ENCODE measurements at places on chromosomes 12 and 14.

DNA sequence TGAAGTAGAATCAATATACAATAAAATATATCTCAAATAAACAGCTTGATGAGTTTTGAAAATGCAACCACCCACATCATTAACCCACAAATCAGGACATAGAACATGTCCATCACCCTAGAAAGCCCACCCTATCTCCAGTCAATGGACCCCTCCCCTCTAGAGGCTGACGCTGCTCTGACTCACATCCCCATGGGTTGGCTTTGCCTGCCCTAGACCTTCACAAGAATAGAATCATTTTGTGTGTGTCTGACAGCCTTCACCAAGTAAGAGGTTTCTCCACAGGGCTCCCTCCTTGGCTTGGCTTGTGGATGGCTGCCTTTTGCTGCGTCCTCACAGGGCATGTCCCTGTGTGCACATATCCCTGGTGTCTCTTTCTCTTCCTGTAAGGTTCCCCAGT, 250.2 kb upstream of the RTL1 start:
- no peak for DNase-seq

DNA sequence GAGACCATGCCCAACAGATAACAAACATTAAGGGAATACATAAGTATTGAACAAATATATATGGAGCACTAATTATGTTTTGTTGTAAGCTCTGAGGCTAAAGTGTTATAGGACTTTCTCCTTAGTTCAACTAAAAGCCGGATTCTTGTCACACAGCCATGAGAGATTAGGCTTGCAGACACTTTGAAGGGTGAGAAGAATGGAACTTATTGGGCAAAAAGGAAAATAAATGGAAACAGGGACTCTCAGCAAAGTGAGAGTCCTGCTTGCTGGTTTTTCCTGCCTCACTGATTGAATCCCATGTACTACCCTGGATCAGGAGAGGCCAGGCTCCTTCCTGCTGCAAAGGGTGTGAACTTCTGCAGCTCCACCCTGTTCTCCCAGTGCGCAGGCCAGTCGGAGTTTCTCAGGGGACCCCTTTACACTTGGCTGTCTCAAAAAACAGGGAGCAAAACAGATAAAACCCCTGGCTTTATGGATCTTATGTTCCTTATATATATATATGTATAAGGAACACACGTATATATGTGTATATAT, 77.1 kb upstream of the FUT8 start:
- no peak for DNase-seq

DNA sequence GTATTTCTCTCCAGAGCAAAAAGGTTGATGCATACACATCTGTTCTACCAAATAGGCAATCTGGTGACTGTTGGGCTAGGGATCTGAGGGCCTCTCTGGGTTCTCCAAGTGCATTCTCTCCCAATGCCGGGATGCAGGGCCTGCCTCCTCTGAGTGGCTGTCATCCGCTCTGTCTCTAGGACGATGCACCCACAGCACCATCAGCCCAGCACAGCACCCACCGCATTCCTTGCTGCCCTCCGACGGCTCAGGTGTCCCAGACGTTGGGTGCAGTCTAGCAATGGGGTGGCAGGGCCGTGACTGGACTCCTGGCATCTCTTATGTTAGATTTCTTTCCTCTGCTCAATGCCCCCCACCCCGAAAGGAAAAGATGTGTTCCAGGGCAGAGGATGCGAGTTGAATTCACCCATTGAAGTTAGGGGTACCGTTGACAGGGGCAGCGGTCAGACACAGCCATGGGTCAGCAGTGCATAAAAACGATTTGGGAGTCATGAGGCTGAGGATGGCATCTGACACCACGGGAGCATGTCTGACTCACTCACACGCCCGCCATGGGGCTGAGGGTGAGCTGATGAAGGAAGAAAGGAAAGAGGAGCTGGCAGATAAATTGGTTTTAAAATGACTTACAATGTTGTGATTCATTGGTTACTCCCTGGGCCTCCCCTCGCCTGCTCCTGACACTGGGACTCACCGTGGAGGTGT, 93.2 kb upstream of the C14orf180 start:
- DNase-seq = no peak

DNA sequence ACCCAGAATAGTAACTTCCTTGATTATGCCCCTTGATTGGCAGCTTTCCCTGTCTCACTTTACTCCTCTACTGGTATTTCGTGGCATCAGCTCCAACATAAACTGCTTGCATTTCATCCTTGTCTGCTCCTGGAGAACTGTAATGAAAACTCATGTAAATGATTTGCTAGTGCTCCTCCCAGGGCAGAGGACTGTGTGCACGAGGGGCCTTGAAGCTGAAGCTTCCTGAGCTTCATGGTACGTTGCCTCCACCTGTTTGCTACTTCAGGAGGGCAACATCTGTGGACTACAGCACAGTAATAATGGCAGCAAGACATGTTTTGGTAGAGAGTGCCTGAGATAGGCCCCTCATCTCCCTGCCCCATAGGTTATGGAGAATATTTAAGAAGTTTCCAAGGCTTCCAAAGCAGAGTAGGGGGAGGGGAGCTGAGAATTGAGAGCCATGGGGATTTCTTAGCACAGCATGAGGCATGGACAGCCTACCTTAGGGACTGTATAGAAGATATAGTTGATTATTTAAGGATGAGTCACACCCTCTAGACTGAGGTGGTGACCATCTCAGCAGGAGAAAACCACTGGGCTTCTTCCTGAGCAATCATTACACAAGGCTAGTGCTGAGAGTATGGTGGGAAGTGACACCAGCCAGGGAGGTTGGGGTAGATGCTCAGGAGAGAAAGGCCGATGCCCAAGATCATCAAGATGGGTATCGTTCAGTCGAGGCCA, 29.5 kb downstream of the CCDC198 start:
- DNase-seq = no peak

DNA sequence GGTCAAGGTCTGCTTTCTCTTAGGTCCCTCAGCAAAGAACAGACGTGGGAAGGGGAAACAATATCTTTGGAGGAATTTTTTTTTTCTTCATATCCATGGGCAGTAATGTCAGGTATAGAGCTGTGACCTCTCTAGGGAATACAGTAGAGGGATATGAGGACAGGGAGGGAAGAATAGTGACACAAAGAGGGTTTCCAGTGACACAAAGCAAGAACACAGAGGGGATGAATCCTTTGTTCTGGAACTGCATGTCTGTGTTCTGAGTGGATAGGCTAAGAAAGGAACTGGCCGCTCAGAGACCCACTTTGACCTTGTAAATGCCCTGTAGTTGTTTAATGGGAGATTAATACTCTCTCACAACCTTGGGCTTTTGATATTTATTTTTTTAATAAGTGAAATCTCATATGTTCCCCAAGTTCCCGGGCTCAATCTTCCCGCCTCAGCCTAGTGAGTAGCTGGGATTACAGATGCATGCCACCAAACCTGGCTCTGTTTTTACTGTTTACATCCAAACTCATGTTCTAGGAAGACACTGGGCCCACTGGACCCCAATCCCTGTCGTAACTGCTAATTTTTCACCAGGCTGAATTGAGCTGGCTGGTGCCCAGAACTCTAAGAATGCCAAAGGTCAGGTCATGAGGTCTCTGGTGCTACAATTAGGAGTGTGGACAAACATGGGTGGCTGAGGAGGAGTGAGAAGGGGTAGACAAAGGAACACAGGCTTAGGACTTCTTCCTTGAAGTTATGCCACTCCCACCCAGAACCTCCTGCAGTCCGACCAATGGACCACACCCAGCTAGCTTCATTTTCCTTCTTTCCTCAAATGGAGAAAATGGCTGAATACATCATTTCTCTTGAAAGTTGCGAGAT, 9.1 kb upstream of the PLEKHH1 start:
- DNase-seq = no peak
